ENCODE measurements at places on chromosomes 7 and 10.

DNA sequence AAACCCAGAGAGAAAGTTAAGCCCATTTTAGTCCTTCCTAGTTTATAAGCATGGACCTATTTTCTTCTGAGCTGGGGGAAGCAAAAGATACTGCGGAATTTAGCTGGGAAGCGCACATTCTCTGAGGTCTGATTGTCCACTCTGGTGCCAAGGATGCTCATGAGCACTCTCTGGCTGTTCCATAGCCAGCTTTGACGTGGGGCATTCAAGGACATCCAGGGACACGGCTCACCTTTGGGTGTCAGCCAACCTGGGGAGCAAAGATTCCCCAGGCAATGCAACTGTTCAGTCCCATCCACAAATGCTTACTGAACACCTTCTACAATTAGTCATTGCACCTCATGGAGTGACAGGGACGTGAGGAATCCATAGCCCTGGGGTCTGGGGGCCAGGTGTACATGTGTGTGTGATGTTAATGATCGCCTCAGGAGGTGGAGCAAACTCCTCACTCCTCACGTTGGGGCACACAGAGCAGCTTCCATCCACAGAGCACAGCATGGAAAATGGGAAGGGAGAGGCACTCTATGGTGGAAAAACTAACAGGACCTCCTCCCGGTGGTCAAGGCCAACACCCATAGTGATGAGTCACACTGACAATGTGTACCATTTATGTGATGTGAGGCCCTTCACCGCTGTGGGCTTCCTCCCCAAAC, 67.5 kb upstream of the IGFBP3 start:
- DNase-seq: no peak

DNA sequence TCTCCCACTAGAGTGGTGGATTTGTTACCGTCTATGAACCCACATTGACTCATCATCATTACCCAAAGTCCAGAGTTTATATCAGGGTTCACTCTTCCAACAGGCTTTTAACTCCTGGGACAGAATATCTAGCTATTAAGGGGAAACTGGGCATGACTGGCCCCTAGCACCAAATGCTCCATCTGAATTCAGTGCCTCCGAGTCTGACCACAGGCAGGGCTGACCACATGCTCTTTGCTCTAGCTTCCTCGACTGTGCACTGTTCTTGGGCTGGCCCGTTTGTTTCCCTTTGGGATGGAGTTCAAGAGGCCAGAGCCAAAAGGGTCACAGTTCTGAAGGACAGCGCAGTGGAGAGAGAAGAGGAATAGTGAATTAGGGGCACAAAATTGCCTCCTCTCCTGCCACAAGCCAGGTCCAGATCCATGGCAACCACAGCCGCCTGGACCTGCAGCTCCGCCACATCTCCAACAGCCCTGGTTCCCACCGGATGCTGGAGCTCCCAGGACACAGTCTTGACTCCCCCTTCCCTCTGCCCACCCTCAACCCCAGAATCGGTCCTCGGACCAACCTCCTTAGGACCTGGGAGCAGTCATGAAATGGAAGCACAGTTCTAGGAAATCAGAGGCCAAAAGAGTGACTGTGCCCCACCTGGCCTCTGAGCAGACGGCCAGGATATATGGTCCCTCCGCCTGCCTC, 16.2 kb downstream of the CAMK2G start:
- DNase-seq: no peak

GRCh38 chr7:1611708-1612241, 41.9 kb upstream of the PSMG3 start:
- DNase-seq: no peak

GRCh38 chr10:105241254-105241653, 600.2 kb downstream of the SORCS3 start:
- DNase-seq: no peak

- no peak for DNase-seq
These were observed 50.7 kb downstream of the PDGFA start for GRCh38 chr7:468681-469562.

GRCh38 chr10:110946496-110946895, 27.1 kb downstream of the SHOC2 start:
- DNase-seq: no peak

- no peak for DNase-seq
These were observed 68.9 kb downstream of the ADARB2 start for GRCh38 chr10:1668399-1668798.

GRCh38 chr10:21464134-21464533, 61.3 kb downstream of the SKIDA1 start:
- DNase-seq: no peak

GRCh38 chr7:22663721-22664120, 63.3 kb upstream of the IL6 start:
- DNase-seq: no peak

GRCh38 chr10:86684331-86685097, 16.2 kb downstream of the LDB3 start:
- DNase-seq: no peak

DNA sequence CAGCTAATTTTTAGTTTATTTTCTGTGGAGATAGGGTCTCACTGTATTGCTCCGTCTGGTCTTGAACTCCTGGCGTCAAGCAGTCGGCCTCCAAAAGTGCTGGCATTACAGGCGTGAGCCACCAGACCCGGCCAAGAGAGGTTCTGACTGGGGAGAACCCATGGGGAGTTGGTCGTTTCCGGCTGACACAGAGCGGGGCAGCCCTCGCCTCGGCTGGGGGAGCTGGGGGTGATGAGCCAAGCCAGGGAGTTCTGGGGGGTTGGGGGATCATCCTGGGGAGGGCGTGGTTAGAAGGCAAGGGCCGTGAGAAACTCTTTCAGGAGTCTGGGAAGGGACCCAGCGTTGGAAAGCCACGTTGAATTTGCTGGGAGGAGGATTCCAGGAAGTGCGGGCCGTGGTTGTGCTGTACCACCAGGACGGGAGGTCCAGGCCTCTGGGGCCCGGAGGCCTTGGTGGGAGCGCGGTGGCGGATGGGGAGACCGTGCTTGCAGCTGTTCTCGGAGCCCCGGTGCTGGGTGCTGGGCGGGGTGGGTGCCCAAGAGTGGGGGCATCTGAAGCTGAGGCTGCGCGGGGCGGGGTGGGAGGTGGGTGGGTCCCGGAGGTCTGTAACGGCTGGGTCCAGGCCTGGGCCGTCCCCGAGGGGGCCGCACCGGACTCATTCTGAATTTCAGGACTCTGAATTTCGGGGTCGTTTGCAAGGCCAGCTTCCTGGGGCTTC, 8.4 kb upstream of the ZNF853 start:
- no peak for DNase-seq

DNA sequence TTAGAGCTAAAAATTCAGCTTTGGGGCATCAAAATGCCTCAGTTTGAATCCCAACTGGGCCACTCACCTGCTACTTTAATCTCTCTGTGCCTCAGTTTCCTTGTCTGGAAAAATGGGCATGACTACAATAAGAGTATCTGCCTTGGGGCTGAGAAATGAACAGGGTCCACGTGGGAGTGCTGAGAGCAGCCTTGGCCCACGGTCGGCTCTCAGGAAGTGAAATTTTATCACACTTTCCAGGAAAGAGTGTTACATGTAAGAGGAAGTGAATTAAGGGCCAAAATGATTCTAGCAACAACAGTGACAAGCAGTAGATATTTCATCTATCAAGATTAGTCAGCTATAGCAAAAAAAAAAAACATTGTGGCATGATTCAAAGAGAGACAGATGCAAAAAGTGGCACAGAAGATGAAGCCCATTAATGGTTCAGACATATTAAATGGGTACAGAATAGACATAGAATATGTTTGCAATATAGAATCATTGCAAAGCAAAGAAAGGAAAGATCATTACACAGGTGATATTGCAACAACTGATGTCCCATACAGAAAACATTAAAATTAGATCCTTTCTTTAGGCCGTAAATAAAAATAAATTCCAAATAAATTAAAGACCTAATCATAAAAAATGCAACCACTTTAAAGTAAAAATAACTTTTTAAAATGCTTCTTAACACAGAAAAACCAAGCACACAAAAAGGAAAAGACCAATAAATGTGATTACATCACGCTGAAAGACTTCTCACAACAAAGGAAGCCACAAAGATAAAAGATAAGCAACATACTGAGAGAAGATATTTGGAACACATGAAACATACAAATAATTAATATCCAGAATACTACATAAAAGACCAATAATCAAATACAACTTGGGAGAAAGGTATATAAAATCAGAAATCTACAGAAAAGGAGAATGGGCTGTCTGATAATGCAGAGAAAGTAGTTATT, 4.3 kb downstream of the TMEM273 start:
- DNase-seq: no peak

DNA sequence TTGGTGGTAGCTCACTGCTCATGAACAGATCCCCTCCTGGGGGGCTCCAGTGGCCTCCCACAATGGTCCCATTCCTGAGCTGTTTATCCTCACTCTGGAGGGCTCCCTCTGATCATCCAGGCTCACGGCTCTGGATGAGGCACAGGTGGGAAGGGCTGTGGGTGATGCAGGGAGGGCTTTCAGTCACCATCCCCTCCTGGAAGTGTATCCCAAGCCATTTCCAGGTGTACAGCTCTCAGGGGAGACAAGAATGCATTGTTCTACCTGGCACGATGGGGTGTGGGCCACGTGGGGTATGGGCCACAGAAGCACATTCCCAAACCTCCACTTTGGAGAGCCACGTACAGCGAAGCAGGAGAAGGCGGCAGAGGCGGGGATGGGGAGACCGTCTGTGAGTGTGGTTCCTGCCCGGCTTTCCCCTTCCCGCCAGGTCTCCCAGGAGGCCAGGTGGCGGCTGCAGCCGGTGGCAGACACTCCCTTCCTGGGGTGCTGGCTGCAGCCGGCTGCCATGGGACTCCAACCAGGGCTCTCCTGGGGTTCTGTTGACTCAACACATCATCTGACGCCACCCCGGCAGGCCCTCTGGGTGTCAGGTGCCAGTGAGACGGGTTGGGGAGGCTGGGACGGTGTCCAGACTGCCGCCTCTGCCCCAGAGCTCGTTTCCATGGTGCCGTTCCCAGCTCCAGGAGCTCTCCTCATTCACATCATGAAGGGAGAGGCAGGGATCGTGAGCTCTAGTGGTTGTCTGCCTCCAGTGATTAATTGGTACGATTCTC, 169.7 kb upstream of the RHEB start:
- DNase-seq: no peak

Data from GM06990 (cell line).